ENCODE measurements at places on chromosomes 3 and 15. TPM values are rescaled to one million over a fixed set of nuclear protein-coding genes. Genes with fewer than 3 reads are reported as not detected.
A peak's percentile ranks its signal among the peaks of the same experiment; 100 is the strongest.

- no peaks in the 10 kb centered on the region for H3K27me3 ChIP-seq
- H3K27ac ChIP-seq = no peak overlapping the region
- H3K4me1 ChIP-seq = no peaks in the 10 kb centered on the region
- no peak for DNase-seq
These were observed 621.3 kb upstream of the EPHA6 start for GRCh38 chr3:96192966-96193550.

DNA sequence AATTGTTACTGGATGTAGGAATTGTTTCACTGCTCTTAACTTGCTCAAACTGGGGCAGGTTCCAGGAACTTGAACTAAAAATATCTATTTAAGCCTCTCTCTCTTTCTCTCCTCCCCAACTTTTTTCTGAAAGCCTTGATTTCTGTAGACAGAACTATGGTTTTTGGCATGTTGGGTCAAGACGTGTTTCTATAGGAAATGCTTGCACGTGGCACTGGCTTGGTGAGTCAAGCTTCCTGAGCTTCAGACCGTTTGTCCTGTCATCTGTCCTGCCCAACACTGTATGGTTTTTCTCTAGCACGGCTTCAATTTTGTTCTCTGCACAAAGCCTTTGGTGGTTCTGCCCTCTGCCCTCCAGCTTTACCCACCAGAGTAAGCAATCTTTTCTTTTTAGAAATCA is 13.5 kb downstream of the EAF1 start:
- H3K27ac ChIP-seq = peak overlapping the region; percentile 77
- peaks cover 82% of the 10 kb centered on the region for H3K36me3 ChIP-seq
- H3K4me3 ChIP-seq = no peak overlapping the region
- H3K4me1 ChIP-seq = peaks cover 33% of the 10 kb centered on the region
- H3K27me3 ChIP-seq = no peaks in the 10 kb centered on the region

DNA sequence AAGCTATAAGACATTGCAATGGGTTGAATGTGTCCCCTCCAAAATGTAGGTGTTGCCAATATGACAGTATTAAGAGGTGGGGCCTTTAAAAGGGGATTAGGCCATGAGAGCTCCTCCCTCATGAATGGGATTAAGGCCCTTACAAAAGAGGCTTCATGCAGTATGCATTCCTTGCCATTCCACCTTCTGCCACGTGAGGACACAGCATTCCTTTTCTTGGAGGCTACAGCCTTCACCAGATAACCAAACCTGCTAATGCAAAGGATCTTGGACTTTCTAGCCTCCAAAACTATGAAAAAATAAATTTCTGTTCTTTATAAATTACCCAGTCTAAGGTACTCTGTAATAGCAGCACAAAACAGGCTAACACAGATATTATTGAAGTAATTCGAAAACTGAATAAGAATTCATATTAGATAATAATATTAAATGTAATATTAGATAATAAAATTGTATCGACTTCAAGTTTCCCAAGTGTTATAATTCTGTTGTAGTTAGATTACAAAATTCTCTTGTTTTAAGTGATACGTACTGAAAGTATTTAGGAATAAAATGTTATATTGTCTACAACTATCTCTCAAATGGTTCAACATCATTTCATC is 29.4 kb upstream of the ATP8B4 start:
- no peak overlapping the region for H3K4me3 ChIP-seq
- peaks cover 27% of the 10 kb centered on the region for H3K4me1 ChIP-seq
- H3K27me3 ChIP-seq = peaks cover 5% of the 10 kb centered on the region
- DNase-seq = no peak

The NR2F2 gene
- total RNA-seq = not detected

- H3K36me3 ChIP-seq = no peaks in the 10 kb centered on the region
- no peaks in the 10 kb centered on the region for H3K27me3 ChIP-seq
- no peak overlapping the region for H3K27ac ChIP-seq
- no peak for DNase-seq
These were observed 34.1 kb downstream of the TM2D3 start for GRCh38 chr15:101618076-101618475.

DNA sequence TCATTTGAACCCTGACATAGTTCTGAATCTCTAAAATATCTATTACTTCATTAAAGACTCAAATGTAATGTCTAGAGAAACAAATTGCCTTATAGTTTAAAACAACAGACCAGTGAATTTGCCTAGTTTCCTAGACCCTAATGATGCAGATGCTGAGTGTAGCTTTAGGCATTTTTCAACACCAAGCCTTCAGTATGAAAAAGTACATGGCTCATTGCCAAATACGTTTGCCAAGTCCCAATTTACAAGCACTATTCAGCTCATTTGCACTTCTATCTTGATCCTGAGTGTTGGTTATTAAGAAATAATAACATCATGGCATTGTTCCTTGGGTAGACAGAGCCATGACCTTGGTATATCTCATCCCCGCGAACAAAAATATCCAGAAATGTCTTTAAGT is 46.8 kb downstream of the EOMES start:
- no peak for DNase-seq
- H3K4me3 ChIP-seq = no peak overlapping the region
- H3K27me3 ChIP-seq = no peaks in the 10 kb centered on the region

- H3K27ac ChIP-seq = no peak overlapping the region
- H3K4me1 ChIP-seq = no peaks in the 10 kb centered on the region
- DNase-seq = no peak
These were observed 20.9 kb upstream of the MELTF start for GRCh38 chr3:197050511-197050910.

GRCh38 chr15:63672369-63672768 is 75.2 kb downstream of the FBXL22 start:
- peaks cover 43% of the 10 kb centered on the region for H3K4me1 ChIP-seq
- peak overlapping the region; percentile 69 for H3K27ac ChIP-seq

DNA sequence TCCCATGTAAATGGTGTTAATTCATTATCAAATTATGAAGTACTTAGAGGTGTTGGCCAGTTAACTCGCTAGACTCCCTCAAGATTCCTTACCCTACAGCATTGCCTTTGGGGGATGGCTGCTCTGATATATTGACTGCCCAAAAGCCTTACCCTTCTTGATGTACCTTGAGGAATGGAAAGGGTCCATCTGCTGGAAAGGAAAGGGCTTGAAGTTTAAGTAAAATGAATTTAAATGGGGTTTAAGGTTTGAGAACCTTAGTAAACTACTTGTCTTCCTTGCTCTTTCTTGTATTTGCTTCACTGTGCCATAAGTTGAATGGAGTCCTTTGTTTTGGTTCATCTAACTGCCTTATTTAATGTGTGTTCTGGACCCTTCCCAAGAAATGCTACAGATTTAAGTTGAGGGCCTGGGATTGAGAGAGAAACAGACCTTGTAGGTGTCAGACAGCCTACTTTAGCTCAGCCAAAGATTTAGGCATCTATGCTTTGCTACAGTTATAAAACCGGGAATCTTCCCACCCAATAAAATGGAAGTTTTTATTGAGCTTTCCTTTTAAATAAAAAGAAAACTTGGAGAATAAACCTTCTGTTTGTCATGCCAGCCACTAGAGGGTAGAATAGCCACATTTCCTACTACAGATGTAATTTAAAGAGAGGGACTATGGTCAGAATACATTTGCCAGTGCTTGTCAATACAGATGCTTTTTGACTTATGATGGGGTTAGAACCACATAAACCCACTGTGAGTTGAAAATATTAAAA is 25.3 kb downstream of the CMSS1 start:
- no peak for DNase-seq
- peaks cover 18% of the 10 kb centered on the region for H3K4me1 ChIP-seq
- no peak overlapping the region for H3K27ac ChIP-seq
- H3K36me3 ChIP-seq = no peaks in the 10 kb centered on the region

DNA sequence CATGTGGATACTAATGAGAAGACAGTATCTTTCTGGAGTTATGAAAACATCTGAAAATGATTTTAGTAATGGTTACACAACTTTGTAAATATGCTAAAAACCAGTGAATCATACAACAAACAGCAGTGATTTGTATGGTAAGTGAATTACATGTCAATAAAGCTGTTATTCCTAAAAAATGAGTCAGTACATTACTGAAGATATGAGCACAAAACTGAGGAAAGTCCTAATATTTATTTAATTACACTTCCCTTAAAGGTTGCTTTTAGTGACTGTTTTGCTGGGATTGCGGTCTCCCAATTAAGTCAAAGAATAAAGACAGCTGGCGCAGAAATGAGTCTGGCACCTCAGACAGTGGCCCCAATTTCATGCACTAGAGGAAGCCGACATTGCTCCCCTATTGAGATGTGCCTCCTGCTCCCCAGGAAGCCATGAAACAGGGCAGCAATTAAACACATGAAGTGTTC is 50.9 kb upstream of the FSIP1 start:
- no peak for DNase-seq
- no peaks in the 10 kb centered on the region for H3K36me3 ChIP-seq
- H3K27ac ChIP-seq = no peak overlapping the region
- H3K4me1 ChIP-seq = no peaks in the 10 kb centered on the region
- no peak overlapping the region for H3K4me3 ChIP-seq

DNA sequence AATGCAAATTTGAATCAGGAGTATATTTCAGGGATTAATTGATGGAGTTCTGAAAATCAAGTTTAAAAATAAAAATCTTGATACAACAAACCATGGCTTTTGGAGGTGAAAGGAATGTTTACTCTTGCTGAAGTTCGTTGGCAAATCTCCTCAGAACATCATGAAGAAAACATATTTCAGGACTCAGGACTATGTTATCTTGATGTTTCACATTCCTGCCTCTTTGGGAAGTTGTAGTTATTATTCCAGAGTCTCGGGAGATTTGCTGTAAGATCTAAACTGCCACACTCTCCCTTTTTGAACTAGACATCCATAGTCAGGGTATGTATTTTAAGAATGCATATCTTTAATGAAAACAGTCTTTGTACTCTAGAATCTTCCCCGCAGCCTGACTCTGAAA is 271.2 kb downstream of the RBMS3 start:
- no peak overlapping the region for H3K4me3 ChIP-seq
- H3K36me3 ChIP-seq = no peaks in the 10 kb centered on the region
- no peaks in the 10 kb centered on the region for H3K27me3 ChIP-seq
- DNase-seq = no peak

- H3K4me1 ChIP-seq = no peaks in the 10 kb centered on the region
- no peak overlapping the region for H3K4me3 ChIP-seq
- H3K27me3 ChIP-seq = no peaks in the 10 kb centered on the region
- no peak for DNase-seq
- no peaks in the 10 kb centered on the region for H3K36me3 ChIP-seq
These were observed 472.5 kb upstream of the WNT5A start for GRCh38 chr3:55959471-55960080.

DNA sequence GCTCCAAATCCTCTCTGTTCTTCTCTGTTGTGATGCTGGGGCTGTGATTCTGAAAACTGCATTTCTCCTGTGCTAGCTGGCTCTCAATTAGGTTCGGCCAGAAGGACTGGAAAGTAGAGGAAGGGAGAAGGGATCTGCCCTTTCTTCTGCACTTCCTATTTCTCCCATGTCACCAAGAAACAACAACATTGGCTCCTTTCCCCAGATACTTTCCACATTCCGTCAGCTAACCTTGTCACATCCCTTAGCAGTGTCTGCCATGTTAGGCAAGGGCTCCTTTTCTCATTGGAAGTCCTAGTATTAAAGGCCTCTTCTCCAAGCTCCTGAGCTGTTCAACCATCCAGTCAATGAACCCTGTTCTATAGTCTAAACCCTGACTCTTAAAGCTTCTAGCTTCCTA is 171.1 kb downstream of the ZNF621 start:
- H3K4me1 ChIP-seq = no peaks in the 10 kb centered on the region
- H3K4me3 ChIP-seq = no peak overlapping the region
- H3K36me3 ChIP-seq = no peaks in the 10 kb centered on the region

GRCh38 chr15:98858610-98859023 is 149.0 kb downstream of the PGPEP1L start:
- H3K27me3 ChIP-seq = no peaks in the 10 kb centered on the region
- peaks cover 35% of the 10 kb centered on the region for H3K4me1 ChIP-seq
- no peak overlapping the region for H3K27ac ChIP-seq
- no peak for DNase-seq
- H3K36me3 ChIP-seq = no peaks in the 10 kb centered on the region

The LRRIQ4 gene
- total RNA-seq = 0.16 TPM

The PLA1A gene
- not detected for total RNA-seq
